ENCODE measurements at places on chromosomes 16 and 17.

GRCh38 chr17:19539040-19539399, 5.4 kb downstream of the SLC47A1 start:
- DNase-seq = no peak

DNA sequence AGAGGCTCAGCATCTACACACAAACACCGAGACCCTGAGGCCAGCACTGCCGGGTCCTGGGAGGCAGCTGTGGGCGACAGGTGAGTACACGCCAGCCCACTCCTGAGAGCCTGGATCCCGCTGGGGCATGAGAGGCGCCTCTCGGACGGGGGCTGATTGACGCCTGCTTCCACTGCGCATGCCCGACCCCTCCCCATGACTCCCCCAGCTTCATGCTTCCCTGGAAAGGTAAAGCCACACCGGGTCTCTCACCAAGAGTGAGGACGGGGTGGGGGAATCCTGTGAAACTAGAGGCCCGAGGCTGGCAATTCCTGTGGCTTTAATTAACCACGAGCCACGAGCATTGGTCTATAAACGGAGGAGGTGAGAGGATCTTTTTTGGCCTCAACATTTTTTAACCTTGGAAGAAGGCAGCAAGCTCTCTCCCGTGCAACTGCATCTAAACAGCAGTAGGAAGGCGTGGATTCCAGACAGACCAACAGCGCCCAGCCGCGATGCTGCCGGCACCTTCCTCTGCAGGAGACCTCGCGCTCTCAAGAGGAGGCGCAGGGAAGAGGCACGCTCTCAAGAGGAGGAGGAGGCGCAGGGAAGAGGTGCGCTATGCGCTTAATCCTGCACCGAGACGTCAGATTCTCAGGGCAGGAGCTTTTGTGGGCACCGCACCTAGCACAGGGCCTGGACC, 71.8 kb upstream of the METRNL start:
- DNase-seq = no peak

DNA sequence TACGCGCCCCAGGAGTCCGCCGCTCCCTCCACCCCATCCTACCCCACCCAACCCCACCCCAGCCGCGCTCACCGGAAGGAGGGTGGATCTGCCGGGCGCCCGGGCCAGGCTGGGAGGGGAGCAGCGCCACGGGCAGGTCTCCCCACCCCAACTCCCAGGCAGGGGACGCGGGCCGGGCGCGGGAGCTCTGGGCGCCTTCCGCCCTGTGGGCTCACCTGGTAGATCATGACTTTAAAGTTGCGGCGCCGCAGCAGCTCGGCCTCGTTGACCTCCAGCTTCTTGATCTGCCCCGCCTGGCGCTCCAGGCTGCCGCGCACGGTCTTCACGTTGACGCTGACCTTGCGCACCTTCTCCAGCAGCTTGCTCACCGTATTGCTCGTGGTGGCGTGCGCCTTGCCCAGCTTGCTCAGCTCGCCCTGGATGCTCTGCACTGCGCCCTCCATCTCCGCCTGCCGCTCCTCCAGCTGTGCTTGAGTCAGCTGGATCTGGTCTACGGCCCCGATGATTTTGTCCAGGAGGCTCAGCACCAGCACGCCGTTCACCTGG, 571 bp downstream of the CAVIN1 start:
- DNase-seq = peak; percentile 16

DNA sequence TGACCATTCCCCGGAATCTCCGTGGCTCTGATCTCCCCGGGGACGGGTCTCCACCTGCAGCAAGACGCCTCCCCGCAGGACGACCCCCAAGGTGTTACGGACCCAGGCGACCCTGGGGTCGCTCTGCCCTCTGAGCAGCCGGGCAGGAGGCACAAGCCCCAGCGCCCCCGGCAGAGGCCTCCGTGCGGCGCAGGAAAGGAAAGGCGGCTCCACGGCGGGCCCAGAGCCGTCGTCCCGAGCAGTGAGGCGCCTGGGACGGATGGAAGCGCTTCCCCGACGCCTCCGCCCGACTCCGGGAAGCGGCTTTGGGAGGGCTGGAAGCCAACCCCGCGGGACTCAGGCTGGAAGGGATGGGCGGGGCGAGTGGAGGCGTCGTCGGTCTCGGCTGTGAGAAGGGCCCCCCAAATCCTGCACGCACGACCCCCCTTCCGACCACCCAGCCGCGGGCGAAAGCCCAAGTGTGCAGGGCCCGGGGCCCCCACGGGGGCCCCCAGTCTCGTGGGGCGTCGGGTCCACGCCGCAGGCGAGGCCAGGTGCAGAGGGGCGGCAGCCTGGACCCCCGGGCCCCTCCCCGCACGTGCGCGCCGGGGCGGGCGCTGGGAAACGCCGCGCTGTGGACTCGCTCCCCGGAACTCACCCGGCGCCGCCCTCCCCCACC, 32.7 kb upstream of the RPH3AL start:
- no peak for DNase-seq

DNA sequence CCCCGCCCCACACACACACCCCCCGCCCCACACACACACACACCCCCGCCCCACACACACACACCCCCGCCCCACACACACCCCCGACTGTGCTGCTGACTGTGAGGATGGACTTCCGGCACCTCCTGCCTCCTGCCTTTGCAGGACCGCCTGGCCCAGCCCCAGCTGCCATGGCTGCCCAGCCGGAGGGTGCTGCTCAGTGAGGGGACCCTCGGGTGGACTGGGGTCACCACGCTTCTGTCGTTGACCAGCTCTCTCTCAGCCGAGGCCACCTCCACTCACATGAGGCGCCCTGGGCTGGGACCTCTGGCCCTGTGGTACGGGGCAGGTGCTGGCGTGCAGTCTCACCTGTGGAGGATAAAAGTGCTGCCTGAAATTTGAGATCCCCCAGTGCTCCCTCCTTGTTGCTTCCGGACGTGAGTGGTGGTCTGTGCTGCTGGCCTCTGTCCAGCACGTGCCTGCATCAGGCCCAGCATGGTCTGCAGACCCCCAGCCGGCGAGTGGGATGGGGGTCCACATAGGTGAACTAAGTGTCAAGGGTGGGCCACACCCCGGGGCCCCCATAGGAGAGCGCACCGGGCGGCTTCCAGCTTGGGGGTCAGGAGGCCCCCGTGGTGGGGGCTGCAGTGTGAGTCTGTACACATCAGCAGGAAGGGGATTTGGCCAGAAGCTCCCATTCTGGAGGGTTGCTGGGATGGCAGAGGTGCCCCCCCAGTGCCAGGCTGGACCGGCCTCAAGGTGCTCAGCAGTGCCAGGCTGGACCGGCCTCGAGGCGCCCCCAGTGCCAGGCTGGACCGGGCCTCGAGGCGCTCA, 11.2 kb downstream of the METRNL start:
- no peak for DNase-seq

- DNase-seq = no peak
Measured at GRCh38 chr16:12195296-12195695, 218.8 kb downstream of the SNX29 start.

GRCh38 chr16:4213737-4214136, 28.1 kb downstream of the SRL start:
- DNase-seq = no peak

DNA sequence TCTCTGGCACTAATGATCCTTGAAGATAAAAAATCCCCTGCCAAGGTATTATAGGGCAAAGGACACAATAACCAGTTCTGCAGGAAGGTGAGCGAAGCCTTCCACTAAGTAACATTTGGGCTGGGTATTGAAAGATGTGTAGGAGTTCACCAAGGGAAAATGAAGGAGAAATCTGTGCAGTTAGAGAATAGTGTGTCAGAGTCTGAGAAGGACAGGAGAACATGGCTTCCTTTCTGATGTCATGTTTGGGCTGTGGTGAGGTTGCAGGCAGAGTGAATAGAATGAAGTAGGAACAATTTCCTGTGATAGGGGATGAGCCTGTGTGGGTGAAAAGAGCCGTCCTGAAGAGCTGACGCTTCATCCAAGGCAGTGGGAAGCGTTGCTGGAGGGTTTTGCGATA, 24.1 kb upstream of the CIITA start:
- no peak for DNase-seq

- no peak for DNase-seq
Measured at GRCh38 chr17:3475812-3476610, at the start of gene ASPA. TSS of gene ASPA (plus strand) at chr17:3475997. CDS start at chr17:3476160, 163 bp downstream.

GRCh38 chr16:164827-165538, 795 bp upstream of the HBM start:
- no peak for DNase-seq

- DNase-seq = no peak
Measured at GRCh38 chr17:55677446-55677845, 45.2 kb downstream of the TMEM100 start.

DNA sequence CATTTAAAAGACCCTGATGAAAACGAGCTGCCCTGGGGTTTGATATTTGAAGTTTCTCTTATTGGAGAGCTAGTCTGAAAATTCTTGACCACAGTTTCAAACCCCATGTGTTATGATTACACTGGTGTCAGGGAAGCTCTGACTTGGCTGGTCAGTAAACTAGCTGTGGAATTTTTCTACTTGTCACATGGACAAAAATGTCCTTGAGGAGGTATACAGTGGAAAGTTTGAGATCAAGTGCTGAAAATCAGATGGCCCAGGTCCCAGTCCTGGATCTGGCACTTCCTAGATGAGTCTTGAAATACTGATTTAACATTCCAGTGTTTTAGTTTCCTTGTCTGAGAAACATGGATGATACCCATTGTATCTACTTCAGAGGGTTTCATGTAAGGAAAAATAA, 30.7 kb upstream of the SOX9 start:
- no peak for DNase-seq

GRCh38 chr17:8894673-8895578, 27.5 kb upstream of the PIK3R6 start:
- no peak for DNase-seq

DNA sequence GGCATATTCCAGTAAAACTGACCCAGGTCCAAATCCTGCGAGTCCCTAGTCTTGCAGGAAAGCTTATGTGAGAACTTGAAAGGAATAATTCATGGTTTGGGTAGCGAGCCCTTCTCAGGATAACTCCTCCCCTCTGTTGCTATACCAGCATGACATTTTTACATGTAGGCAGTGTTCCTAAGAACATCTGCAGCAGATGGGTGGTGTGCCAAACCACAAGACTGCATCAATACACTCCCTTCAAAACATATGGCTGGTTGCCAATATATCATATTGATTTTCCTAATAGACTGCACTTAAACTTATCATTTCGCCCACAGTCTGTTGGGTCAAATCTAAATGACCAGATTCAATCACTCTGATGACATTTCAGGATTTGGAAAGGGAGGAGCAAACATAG, 19.9 kb downstream of the PSME3IP1 start:
- no peak for DNase-seq

DNA sequence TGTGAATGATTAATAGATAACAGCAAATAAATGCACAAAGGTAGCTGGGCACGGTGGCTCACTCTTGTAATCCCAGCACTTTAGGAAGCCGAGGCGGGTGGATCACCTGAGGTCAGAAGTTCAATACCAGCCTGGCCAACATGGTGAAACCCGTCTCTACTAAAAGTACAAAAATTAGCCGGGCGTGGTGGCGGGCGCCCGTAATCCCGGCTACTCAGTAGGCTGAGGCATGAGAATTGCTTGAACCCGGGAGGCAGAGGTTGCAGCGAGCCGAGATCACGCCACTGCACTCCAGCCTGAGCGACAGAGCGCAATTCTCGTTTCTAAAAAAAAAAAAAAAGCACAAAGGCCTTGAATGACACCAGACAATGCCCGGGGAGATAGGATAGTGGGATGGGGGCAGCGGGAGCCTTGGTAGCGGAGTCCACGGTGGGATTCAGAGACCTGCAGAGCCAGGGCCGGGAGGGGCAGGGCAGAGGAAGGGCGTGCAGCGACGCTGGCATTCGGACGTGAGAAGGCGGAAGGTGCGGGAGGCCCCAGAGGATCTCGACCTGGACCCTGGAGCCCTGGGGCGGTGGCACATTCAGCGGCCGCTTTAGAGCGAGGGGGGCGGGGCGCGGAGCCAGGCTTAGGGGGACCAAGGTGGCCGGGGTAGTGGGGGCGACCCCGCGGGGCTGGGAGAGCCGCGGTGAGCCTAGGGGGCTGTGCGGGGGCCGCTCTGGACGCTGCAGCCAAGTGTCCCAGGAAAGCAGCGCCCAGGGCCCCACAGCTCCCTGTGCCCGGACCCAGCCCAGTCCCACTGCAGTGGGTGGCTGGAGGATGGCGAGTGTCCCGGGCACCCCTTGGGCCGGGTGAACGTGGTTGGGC, 999 bp upstream of the FLYWCH2 start:
- DNase-seq = peak; percentile 35

DNA sequence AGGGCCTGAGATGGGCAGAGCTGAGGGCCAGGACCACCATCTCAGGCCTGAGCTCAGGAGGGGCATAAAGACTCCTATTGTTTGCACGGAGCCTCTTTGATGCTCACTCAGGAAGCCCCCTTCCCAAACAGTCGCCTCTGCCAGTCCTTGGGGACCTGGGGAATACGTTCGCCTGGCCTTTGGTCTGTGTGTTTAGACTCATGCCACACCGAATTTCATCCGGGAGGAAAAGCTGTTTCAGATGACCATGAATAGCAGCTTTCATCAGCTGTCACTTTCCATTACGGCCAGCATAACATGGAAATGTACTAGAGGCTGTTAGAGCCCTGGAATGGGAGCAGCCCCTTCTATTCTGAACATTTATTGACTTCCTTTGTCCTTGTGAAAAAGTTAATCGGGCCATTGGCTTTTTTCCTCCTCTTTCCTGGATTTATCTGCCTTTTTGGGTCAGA, 139.0 kb downstream of the HS3ST3A1 start:
- no peak for DNase-seq

DNA sequence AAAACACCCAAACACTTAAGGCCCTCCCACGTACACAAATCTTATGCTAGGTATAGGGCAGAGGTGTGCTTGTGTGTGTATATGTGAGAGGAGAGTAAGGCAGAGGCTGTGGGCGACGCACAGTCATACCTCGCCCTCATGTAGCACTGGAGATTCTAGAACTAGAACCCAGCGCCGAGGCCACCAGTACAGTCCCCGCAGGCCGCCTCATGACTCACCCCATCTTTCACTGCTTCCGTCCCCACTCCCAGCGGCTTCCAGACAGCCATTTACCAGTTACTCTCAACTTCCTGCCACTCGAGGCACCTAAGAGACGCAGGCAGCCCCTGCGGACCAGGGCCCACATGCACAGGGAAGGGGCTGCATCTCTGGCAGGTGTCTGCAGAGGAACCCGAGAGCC, 23.2 kb upstream of the CYTH1 start:
- no peak for DNase-seq

DNA sequence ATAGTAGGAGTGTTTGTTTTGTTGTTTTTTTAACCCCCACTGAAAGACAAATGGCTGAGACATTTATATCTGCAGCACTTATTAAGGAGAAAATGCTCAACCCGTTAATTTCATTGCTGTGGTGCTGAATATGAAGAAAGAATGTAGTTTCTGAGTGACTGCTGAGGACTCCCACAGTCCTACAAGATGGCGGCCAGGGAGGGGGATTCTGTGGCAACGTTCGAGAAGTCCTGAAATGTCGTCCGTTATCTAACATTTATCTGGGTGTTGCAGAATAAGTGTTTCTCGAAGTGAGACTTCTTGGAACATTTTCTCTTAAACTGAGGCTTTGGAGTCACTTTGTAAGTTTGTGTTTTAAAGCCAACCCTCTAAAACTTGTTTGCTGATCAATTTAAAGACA, 530.4 kb downstream of the XYLT1 start:
- no peak for DNase-seq
